ENCODE measurements at places on chromosomes 3 and 15.

- no peak for DNase-seq
Observed at GRCh38 chr15:26103002-26103404, 239.9 kb upstream of the ATP10A start.

- no peak for DNase-seq
Observed at GRCh38 chr15:31256378-31257265, 70.0 kb upstream of the KLF13 start.

DNA sequence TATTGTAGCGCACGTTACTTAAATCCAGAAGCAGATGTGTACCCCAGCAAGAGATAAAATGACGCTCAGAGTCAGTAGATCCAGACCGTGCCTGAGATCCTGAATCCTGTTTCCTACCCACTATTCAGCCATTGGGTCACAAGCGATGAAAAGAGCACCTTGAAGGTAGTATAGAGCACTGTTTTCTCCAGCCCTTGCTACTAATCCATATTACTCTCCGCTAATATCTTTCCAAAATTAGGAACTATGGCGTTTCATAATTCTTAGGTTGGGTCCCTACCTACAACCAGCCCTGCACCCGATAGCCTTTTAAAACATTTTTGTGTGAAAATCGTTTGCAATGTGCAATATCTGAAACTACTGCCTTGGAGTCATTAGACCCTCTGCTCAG lies 596 bp downstream of the BTD start:
- DNase-seq = no peak

GRCh38 chr3:144687862-144688261 lies 716.2 kb downstream of the DIPK2A start:
- DNase-seq = no peak

DNA sequence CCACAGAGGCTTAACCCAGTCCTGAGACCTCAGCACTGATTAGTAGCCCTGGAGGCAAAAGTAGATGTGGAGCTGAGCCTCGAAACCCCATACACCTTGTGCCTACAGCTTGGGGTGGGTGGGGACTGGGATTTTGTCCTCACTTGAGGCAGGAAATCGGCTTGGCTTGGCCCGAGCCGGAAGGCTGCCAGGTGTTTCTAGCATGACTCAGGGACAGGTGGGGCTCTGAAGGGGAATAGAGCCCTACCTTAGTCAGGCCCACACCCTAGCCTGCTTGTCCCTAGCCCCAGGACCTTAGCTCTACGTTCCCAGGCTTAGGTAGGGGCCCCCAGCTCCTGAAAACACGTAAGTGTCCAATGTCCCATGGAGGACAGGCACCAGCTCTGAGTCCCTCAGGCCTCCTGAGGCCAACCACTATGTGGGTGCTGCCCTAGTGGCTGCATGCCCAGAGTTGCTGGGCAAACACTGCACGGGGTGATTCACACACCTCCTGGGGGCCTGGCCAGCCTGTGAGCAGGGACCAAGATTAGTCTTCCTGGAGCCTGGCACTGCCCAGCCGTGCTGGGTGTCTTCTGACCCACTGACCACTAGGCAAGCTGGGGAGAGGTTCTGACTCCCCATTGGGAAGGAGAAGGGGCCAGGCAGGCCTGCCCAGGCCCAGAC lies 3.1 kb downstream of the MST1R start:
- DNase-seq = no peak

All from lung (tissue), 17 donors.